ENCODE measurements at places on chromosomes 3 and 15.

- DNase-seq = peak; percentile 45
Measured at GRCh38 chr3:5188419-5189221, 1.1 kb downstream of the EDEM1 start.

- no peak for DNase-seq
Measured at GRCh38 chr15:45616901-45617323, 17.9 kb upstream of the SQOR start.

GRCh38 chr3:64063207-64063982, 40.1 kb upstream of the PSMD6 start:
- no peak for DNase-seq

- no peak for DNase-seq
Measured at GRCh38 chr3:13828501-13829265, 51.2 kb downstream of the WNT7A start.

DNA sequence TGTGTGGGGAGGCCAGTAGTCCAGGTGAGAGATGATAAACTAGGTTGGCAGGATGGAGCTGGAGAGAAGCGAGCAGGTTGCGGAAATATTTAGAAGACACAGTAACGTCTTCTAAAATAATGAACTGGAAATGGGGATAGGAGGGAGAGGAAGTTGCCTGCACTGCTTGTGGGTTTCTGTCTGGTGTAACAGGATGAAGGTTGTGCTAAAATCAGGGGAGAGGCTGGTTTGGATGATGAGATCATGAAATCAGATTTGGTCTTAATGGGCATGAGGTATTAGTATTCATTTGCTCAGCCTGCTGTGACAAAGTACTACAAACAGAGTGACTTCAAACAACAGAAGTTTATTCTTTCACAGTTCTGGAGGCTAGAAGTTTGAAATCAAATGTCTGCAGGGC, 32.1 kb upstream of the TNFAIP8L3 start:
- no peak for DNase-seq

DNA sequence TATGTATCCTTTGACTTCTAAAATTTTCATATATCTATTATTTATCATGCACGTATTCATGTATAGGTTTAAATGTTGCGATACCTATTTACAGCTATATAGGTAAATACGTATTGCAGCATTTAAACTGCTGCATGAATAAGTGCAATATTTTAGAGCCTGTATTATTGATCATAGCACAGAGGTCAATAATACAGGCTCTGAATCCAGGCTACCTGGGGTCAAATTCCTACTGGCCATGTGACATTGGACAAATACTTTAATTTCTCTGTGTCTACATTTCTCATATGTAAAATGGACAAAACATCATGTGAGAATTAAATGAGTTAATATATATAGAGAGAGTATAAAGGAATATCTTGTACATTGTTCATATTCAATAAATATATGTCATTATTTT, 352.9 kb upstream of the ROBO2 start:
- no peak for DNase-seq

- no peak for DNase-seq
Measured at GRCh38 chr15:33149919-33150318, 44.6 kb downstream of the FMN1 start.

DNA sequence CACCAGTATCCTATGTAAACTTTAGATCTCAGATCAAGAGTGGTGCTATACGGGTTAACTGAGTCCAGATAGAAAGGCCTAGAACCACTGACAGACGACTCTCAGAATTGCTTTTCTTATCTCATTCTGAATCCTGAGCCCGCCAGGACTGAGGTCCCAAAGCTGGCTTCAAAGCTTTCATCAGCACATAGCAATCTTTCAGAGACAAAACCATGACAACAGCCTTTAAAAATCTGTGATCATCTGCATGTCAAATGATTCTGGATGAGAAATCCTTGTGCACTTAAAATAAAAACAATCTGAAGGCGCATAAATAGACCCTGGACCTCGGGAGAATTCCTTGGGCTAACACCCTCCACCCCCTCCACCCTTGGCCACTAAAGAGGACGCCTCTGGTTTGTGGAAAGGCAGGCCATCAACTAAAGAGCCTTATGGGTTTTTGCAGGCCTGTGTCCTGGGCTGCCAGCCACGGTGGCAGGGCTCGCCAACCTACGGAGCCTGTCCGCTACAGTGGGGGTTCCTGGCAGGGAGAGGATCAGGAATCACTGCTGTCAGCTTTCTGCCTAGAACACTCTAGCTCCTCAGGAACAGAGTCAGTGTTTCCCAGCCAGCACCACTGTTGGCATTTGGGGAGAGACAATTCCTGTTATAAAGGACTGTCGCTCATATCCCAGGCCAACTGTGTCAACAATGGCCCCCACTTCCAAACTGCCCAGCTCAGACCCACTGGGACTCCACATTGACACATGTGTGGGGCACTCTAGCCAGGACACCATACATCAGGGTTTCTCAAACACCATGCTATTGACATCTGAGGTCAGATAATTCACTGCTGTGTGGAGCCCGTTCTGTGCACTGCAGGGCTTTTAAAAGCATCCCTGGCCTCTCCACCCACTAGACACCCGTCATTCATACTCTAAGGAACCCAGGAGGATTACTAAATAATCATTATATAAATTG, 20.2 kb downstream of the TLE3 start:
- no peak for DNase-seq

DNA sequence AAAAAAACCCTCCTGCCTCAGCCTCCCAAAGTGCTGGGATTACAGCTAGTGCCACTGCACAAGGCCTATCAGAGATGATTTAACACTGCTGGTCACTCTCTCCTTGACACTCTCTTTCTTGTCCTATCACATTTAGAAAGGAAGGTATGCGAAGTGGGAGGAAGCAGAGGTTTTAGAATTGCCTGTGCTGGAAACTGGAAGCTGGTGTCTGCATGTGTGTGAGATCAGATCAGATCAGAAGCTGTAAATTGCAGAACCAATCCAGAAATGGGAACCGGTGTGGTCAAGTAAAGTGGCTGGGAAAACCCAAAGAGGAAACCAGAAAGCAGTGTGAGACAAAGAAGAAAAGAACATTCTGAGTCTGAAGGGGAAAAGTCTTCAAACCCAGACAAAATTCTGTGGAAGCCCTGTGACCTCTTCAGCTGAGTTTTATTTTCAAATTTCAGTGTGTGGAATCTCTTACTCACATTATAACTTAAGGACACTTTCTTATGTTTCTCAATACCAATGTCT, 2.8 kb downstream of the EFHB start:
- no peak for DNase-seq

DNA sequence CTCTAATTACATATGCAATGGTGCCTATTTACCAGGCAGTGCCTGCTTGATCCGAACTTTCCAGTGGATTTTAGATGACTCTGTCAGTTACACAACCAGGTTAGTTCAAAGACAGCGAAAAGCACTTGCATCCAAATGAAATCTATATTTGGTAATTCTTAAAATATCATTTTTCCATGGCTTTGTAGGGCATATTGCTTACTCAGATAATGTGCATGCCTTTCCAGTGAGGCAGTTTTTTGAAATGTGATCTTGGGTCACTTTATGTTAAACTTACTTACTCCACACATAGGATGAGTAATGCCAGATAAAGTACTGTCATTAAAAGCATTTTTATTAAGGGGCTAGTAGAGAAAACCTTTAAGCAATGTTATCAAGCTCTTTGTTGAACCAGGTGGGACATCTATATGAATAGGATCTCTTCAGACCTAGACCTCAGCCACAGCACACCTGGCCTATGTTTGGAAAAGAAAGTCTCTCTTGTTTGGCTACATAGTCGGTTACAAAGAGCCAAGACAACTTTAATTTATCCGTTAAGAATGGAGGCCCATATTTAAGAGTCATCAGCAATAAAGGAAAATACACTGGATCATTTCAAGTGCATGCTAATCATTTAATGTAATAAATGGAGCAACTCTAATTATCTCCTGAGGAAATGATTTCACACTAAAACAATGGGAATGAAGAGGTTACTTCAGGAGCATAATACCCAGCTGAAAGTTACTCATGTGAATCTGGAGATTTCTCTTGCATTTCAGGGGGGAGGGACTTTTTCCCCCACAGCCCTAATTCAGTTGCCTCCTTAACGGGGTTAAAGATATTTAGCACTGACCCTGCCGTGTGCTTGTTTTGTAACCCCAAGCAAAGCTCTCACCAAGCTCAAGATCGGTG, 56.3 kb upstream of the TMCO5A start:
- DNase-seq = no peak

- DNase-seq = no peak
Measured at GRCh38 chr3:177893331-177893730, 642.9 kb upstream of the KCNMB2 start.

GRCh38 chr15:101003081-101003480, 83.9 kb downstream of the LRRK1 start:
- DNase-seq = no peak

GRCh38 chr3:133820889-133821675, 15.5 kb downstream of the SRPRB start:
- DNase-seq = no peak

DNA sequence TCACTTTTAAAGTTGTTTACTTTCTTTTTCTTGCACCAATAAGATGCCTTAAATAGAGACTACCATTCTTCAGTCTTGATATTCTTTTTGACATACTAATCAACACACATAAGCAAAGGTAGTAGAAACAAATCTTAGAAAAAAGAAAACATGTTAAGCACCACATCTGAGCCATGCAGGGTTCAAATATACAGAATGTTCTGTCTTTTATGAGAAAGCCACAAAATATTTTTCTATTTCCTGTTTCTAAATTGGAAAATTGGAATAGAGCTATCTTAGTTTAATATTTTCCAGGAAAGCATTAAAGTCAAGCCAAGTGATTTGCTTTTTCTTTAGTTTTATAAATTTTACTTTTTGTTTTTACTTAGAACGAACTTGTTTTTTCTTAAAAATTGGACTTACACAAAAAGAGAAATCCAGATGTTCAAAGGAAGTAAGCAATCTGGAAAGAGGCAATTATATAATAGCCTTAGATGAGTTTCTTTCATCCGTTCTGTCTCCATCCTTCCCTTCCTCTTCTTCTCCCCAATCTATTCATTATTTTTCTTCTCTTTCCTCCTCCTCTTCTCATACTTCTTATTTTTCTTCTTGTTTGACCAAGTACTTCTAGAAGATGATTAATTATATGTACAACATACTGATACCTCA, 731.7 kb downstream of the SQOR start:
- no peak for DNase-seq

- no peak for DNase-seq
Measured at GRCh38 chr3:112085735-112086075, 484 bp upstream of the C3orf52 start.
